ENCODE measurements at places on chromosomes 12 and 14. TPM values are rescaled to one million over a fixed set of nuclear protein-coding genes. Genes with fewer than 3 reads are reported as not detected.

The MOAP1 gene
- total RNA-seq = 19.7 TPM

The TMEM52B gene
- 3.8 TPM for total RNA-seq

The STON2 gene
- 1.9 TPM for total RNA-seq

The ZC2HC1C gene
- total RNA-seq = 0.39 TPM

The DENND5B gene
- total RNA-seq = 5.6 TPM

The JPH4 gene
- under 0.01 TPM for total RNA-seq

The CCDC175 gene
- not detected for total RNA-seq

All from epithelial cell of alveolus of lung (primary cell).